ENCODE measurements at places on chromosomes 16 and 17. TPM values are rescaled to one million over a fixed set of nuclear protein-coding genes. Genes with fewer than 3 reads are reported as not detected.

- peaks cover 10% of the 10 kb centered on the region for H3K4me1 ChIP-seq
- DNase-seq = no peak
- no peaks in the 10 kb centered on the region for H3K27me3 ChIP-seq
- H3K36me3 ChIP-seq = no peaks in the 10 kb centered on the region
These were observed 48.6 kb upstream of the ZFHX3 start for GRCh38 chr16:73096510-73096909.

- no peak for DNase-seq
- no peaks in the 10 kb centered on the region for H3K4me1 ChIP-seq
- H3K27me3 ChIP-seq = peaks cover 21% of the 10 kb centered on the region
- H3K27ac ChIP-seq = no peak overlapping the region
- no peaks in the 10 kb centered on the region for H3K36me3 ChIP-seq
- no peak overlapping the region for H3K4me3 ChIP-seq
These were observed 26.2 kb upstream of the PIK3R6 start for GRCh38 chr17:8893621-8894201.

Gene DCTPP1
- 78.9 TPM for polyA plus RNA-seq

Gene CD300H
- polyA plus RNA-seq = not detected

Gene SLC9A5
- 5.8 TPM for polyA plus RNA-seq

Gene DYNLRB2
- 0.44 TPM for polyA plus RNA-seq

Gene CDH16
- not detected for polyA plus RNA-seq
